ENCODE measurements at places on chromosomes 5 and 9.

DNA sequence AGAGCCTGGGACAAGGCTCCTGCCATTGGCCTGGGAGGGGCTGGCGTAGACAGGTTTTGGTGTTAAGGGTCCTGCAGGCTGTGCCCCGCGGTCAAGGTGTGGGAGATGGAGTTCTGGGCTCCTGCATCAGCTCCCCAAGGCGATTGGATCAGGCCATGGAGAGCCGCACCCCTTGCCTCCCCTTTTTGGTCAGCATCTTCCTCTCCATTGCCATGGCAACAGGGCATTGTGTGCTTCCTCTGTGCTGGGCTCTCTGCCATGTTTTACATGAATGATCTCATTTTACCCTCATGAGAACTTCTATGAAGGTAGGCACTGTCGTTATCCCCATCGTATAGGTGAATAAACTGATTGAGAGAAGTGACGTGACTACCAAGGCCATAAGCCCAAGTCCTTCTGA lies 344.3 kb upstream of the CLINT1 start:
- no peak for DNase-seq

DNA sequence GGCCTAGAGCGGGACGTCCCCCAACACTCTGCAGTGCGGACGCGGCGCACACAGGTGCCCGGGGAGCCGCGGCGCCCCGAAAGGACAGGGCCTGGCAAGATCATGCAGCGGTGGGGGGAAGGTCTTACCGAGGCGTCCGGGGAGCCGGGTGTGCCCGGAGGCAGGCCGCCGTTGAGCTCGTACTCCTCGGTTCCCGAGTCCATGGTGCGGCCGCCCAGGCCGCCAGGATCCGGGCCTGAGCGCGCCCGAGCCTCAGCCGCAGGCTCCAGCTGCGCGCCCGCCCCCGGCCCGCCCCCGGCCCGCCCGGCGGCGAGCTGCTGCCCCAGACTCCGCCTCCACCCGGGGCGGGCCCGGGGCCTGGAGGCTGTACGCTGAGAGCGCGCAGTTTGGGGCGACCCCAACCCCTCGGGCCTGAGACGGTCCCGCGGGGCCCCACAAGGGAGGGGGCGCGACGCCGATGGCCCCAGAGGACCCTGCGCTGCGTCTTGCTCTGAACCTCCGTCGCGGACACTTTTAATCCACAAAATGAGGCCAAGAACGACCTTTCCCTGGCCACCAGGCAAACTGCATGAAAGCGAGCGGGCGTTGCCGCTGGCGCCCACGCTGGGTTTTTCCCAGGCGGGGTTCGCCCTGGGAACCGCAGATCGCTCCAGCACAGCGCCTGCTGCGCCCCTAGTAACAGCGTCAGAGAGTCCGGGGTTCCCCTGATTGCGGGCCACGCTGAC lies at the start of gene NINJ1:
Gene NINJ1, minus strand, starts transcription at position 237 of the 725 bp plus-strand sequence. Its CDS starts 34 bp downstream, at position 203.
- no peak for DNase-seq

DNA sequence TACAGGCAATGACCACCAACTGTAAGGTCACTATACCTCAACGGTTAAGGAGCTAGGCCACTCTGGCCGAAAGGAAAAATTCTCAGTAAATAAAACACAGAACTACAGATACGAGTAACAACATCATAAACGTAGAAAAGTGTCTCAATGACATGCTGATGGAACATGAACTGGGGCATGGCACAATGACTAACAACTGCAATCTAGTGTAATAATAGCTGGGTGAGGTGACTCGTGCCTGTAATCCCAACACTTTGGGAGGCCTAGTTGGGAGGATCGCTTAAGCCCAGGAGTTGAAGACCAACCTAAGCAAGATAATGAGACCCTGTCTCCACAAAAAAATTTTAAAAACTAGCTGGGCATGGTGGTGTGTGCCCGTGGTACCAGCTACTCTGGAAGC lies 9.8 kb upstream of the RAPGEF6 start:
- DNase-seq = no peak

DNA sequence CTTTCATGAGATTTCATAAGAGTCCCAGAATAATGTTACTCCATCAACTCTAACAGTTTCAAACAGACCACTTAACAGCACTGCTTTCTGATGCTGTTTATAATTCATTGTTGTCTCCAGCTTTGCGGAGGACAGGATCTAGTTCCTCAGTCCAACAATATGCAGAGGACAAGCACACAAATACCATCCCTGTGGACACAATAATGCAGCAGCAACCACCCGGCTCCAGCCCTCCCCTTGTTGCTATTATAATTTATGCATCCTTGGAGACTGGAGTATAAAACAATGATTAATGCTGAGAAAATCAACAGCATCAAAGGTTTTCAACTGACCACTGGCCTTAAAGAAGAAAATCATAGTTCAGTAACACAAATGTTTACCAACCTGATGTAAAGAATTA lies 108.3 kb downstream of the DENND1A start:
- no peak for DNase-seq

- no peak for DNase-seq
Observed at GRCh38 chr9:2267181-2267745, 252.1 kb downstream of the SMARCA2 start.

DNA sequence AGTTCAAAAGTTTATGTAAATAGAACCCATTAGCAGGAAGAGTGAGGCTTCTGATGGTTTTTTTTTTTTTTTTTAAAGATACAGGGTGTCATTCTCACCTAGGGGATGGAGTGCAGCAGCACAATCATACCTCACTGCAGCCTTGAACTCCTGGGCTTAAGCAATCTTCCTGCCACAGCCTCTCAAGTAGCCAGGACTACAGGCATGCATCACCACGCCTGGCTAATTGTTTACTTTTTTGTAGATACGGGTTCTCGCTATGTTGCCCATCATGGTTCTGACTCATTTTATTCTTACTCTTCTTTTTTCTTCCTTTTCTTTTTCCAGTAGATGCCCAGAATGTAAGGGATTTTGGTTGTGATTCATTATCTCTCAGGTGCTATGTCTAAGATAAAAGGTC lies 201.1 kb downstream of the NNT start:
- no peak for DNase-seq

- DNase-seq = peak; percentile 5
Observed at GRCh38 chr9:22813529-22813928, 366.9 kb downstream of the DMRTA1 start.

- no peak for DNase-seq
Observed at GRCh38 chr9:90007516-90008440, 403.0 kb downstream of the GADD45G start.

Measured in NT2/D1 (cell line).